Myocyte (in vitro differentiated cells): ENCODE measurements at places on chromosomes 16 and 17. TPM values are rescaled to one million over a fixed set of nuclear protein-coding genes. Genes with fewer than 3 reads are reported as not detected.

The AANAT gene
- not detected in 2 replicates for total RNA-seq

DNA sequence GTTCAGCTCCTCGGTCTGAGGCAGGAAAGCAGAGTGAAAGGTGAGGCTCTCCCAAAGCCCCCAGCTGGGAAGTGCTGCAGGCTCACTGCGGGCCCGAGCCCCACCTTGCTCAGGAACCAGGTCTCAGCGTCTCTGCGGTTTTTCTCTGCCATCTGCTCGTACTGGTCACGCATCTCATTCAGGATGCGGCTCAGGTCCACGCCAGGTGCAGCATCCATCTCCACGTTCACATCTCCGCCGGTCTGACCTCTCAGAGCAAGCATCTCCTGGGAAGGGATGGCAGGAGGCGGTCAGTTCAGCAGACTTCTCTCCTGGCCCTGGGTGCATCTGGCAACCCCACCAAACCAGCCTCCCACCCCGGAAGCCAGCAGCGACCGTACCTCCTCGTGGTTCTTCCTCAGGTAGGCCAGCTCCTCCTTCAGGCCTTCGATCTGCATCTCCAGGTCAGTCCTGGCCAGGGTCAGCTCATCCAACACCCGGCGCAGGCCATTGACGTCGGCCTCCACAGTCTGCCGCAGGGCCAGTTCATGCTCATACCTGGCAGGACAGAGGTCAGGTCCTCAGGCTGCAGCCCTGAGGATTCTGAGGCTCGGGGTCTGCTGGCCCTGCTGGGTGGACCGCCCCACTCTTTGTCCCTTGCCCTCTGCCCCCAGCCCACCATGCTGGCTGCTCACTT, 1.5 kb downstream of the KRT16 start:
- no peak for DNase-seq

GRCh38 chr17:44122816-44123355, 555 bp downstream of the HDAC5 start:
- no peak for DNase-seq

The DNAI2 gene
- total RNA-seq, result not detected in 2 replicates

The CDH1 gene
- 0.11 TPM in 1 of 2 replicates, not detected in the other for total RNA-seq

DNA sequence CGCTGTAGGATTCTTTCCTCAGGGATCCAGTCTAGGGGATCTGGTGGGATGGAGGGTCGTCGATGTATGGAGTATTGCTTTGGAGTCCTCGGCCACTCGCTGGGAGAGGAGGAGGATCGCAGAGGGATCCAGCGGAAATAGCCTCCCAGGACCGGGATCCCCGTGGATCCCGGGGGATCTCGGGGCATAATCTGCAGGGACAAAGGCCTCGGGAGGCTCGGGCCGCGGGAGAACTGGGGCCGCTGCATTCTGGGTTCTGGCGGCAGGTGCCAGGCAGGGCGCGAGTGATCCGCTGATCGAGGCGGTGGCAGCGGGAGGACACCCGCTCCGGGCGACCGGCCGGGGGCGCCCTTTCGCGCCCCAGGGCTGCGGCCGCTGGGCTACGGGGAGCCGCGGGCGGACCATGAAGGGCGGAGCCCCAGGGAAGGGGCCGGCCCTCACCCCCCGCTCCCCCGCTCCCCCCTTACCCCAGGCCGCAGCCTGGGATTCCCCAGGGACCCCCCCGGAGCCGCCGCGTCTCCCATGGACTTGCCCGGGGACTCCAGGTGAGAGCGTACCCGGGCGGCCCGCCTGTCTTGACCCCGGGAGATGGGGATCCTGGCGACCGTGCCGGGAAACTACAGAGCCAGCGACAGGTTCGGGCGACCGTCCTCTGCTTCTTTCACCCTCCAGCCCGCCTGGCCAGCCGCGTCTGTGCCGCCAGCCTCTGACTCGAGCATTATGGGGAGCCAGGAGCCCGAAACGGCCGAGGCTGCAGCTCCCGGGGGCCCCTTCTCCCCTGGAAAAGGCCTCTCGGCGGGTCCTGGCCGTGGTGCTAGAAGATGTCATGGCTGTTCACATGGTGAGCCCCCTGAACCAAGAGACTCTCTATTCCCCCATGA, 604 bp downstream of the PRR14 start:
- peak; percentile 77 for DNase-seq

DNA sequence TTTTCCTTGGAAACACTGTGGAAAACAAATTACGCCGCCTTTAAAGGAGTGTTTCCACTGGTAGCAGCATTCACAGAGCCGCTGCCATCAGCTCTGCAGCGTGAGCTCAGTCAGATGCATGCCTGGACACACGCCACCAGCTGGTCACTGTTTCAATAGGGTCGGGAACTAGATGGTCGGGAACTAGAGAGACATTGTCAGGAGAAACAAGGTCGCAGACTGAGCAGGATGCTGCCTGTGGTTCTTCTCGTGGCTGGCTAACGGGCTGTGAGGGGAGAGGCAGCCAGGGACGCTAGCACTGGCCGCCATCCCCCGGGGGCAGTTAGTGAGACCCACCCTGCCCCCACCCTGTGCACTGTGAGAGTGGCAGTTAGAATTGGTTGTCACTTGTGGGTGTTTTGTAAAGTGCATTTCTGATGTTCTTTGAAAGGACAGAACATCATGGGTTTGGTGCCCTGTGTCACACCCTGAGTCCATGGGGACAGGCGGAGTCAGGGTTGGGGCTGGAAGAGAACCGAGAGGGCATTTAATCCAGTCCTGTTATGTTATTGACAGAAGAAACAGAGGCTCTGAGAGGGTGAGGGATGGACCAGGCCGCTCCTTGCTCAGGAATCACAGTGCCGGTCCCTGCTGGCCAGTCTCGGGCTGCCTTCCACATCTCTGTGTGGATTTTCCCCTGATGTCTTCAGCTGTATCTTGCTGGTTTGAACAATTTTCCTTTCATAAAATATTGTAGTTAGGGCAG, 86.3 kb downstream of the SPECC1 start:
- DNase-seq, result peak; percentile 52

GRCh38 chr17:76200354-76200753, 39.9 kb downstream of the RNF157 start:
- no peak for DNase-seq

The NOD2 gene
- total RNA-seq, result 0.31 and 0.99 TPM in 2 replicates

The CCL3 gene
- total RNA-seq, result 1.5 TPM in 1 of 2 replicates, not detected in the other

DNA sequence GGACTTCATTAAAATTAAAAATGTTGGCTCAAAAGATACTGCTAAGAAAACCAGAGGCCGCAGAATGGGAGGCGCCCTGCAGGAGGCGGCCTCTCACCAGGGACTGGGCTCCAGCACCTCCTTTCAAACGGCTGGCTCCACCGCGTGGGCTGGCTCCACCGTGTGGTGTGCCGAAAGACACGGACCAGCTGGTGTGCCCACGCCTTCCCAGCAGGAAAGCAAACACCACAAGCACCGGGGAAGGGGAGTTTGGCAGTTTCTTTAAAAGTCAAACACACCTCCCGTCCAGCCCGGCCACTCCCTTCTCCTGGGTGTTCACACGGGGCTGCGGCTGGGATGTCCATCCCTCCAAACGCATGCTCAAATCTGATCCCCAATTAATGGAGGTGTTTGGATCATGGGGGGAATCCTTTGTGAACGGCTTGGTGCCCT, 13.9 kb downstream of the HAGH start:
- peak; percentile 89 for DNase-seq

The PPP1R27 gene
- total RNA-seq, result 12.7 and 29.7 TPM in 2 replicates

- DNase-seq, result no peak
These were observed 238.8 kb downstream of the SLC39A11 start for GRCh38 chr17:72853440-72854415.

DNA sequence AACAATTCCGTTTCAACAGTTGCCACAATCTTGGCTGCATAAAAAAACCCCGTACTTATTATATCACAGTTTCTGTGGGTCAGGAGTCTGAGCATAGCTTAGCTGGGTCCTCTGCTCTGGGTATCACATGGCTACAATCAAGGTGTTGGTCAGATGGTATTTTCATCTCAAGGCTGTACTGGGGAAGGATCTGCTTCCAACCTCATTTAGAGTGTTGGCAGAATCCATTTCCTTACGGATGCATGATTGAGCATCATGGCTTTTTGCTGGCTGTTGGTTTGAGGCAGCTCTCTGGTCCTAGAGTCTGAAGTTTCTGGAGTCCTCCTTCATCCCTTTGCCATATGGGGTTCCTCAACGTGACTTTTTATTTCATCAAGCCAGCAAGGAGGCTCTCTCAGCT, 177.0 kb downstream of the HAPSTR1 start:
- DNase-seq, result no peak

The OR4D1 gene
- not detected in 2 replicates for total RNA-seq

GRCh38 chr17:4973256-4974114, 5.9 kb upstream of the SPAG7 start:
- no peak for DNase-seq

DNA sequence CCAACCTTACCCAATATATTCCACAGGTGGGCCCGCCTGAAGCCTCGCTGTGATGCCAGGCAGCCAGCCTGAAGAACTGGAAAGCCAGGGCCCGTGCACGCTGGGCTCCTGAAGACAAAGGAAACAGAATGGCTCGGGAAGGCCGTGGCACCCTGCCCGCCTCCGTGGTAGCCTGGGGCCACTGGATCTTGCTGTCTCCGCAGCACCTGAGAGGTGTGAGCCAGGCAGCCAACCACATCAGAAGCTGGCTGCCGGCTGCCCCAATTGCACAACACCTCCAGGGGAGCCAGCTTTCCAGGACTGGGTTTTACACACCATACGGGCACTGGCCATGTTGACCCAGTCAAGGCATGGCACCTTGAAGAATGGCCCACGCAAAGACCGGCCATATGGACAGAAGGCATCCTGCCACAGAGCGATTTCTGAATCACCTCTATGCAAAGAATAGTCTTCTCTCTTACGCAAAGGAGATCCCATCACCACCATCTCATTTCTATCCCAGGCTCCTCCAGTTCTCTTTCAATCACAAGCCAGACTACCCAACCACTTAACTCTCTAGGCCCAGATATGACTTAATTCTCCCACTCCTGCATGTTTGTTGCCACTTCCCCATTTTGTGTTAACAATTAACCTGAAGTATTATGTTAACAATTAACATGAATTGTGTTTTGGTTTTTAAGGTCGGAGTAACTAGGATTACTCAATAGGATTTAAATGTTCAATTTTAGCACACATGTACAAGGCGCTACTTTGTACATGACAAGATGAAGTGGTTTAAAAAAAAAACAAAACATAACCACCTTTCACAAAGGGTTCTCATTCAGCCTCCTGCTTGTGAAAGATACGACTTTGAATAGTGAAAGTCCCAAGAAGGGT, 32.1 kb downstream of the ZFHX3 start:
- DNase-seq, result no peak

The KCNH6 gene
- not detected in 2 replicates for total RNA-seq

- DNase-seq, result no peak
These were observed 27.8 kb downstream of the PLXDC1 start for GRCh38 chr17:39123627-39124026.

The IQCK gene
- 24.6 and 26.3 TPM in 2 replicates for total RNA-seq

The CRHR1 gene
- total RNA-seq, result 0.36 TPM in 1 of 2 replicates, not detected in the other

DNA sequence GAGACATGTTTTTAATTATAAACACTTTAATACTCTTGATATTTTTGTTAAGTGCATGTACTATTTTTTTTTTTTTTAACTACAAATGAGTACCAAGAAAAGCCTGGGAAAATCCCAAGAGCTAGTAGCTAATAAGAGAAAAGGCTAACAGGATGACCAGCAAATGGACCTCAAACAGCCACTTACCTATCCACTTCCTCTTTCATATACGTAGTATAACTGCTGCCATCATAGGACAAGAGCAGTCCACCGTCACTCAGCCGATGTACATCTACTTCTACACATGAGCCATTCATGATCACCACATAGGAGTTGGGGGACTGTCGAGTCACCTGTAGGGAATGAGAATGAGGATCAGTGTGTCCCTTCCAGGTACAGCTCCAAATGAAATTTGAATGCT, 128.0 kb upstream of the C17orf78 start:
- no peak for DNase-seq

The ALOXE3 gene
- not detected in 2 replicates for total RNA-seq

DNA sequence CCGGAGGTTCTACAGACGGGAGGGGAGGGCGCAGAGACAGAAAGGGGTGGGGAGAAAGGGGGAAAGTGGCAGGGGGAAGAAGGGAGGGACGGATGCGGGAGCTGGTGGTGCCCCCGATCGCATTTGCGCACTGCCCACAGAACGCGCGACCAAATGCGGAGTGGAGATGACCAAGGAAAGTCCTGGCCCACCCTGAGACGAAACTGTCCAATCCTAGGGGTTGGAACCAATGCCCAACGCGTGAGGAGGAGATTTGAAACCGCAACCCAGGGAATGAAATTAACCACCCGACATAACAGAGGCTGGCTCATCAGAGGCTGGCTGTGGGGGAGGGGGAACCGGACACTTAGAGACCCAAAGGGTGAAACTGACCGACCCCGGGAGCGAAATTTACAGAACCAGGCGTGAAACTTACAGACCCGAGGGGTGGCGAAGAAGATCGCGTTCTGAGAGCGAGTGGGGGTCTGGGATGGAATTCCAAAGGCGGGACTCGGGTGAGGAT, 1.4 kb downstream of the HES7 start:
- DNase-seq, result peak; percentile 72

DNA sequence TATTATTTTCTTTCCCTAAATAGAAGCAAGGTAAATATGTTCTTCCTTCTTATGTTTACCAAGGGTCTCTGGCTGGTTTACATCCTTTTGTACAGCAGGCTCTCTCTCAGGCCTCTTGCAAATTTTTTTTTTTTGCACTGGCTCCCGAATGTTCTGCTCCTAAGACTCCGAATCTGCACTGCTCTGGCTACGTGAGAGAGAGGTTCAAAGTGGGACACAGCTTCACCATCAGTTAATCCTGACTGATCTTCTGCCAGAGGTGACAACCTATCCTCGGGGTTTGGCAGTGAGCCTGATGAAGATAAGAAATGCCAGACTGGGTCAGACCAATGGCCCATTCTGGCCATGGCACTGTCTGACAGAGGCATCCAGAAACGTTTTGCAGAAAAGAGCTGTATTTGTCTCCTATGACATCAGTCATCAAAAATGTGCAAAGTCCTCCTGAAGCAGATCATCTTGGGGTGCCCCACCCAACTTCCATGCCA, 136.9 kb downstream of the GRIN2A start:
- no peak for DNase-seq

- peak; percentile 89 for DNase-seq
These were observed 8.9 kb upstream of the WSCD1 start for GRCh38 chr17:6061290-6061689.

The ST6GALNAC1 gene
- 0.21 TPM in 1 of 2 replicates, not detected in the other for total RNA-seq

DNA sequence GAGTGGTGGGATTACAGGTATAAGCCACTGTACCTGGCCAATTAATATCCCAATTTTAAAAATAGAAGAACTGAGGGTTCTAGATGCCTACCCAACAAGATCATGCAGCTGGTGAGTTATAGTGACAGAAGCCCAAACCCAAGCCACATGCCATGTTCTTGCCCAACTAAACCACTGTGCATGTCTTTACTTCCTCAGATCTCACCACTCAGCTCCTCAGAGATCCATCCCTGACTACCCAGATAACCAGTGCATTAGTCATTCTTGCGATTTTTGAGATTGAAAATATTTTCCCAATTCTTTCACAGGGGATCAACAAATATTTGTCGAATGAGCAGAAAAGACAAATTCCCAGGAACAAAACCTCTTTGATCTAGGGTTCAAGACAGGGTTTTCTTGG, 303.1 kb downstream of the CBLN1 start:
- DNase-seq, result peak; percentile 35
